ENCODE measurements at places on chromosomes 3 and 15. TPM values are rescaled to one million over a fixed set of nuclear protein-coding genes. Genes with fewer than 3 reads are reported as not detected.
A peak's percentile ranks its signal among the peaks of the same experiment; 100 is the strongest.

GRCh38 chr3:136544532-136544931 lies 207.6 kb downstream of the STAG1 start:
- H3K4me1 ChIP-seq: no peaks in the 10 kb centered on the region
- no peaks in the 10 kb centered on the region for H3K27me3 ChIP-seq
- DNase-seq: no peak
- H3K27ac ChIP-seq: no peak overlapping the region
- no peak overlapping the region for H3K4me3 ChIP-seq

Gene ONECUT1
- total RNA-seq: not detected

DNA sequence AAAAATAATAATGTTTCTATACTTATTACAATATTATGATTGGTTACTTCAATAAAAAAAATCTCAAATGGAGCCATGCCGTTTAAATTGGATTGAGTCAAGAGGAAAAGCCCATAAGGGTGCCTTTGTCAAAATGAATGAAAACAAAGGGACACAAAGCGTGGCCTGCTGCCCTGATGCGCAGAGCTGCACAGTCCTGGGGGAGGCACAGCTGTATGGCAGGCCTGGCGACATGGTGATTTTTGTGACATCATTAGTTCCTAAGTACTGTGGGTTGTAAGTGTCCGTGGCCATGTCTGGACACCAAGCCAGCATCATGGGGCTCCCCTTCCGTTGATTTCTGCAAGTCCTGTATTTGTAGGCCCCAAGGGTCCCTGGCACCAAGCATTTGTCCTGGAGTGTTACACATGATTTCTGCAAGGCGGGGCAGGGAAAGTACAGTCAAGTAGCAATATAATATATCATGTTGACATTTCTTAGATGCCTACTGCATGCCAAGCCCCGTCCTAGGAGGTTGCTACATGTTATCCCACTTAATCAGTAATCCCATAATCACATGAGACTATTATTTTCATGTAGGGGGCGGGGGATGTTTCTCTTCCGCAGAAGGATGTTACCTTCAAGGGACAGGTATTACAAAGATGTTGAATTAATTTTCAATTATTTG lies 59.7 kb downstream of the GHSR start:
- H3K4me3 ChIP-seq: no peak overlapping the region
- H3K4me1 ChIP-seq: peaks cover 3% of the 10 kb centered on the region
- no peak for DNase-seq
- H3K36me3 ChIP-seq: peaks cover 5% of the 10 kb centered on the region

DNA sequence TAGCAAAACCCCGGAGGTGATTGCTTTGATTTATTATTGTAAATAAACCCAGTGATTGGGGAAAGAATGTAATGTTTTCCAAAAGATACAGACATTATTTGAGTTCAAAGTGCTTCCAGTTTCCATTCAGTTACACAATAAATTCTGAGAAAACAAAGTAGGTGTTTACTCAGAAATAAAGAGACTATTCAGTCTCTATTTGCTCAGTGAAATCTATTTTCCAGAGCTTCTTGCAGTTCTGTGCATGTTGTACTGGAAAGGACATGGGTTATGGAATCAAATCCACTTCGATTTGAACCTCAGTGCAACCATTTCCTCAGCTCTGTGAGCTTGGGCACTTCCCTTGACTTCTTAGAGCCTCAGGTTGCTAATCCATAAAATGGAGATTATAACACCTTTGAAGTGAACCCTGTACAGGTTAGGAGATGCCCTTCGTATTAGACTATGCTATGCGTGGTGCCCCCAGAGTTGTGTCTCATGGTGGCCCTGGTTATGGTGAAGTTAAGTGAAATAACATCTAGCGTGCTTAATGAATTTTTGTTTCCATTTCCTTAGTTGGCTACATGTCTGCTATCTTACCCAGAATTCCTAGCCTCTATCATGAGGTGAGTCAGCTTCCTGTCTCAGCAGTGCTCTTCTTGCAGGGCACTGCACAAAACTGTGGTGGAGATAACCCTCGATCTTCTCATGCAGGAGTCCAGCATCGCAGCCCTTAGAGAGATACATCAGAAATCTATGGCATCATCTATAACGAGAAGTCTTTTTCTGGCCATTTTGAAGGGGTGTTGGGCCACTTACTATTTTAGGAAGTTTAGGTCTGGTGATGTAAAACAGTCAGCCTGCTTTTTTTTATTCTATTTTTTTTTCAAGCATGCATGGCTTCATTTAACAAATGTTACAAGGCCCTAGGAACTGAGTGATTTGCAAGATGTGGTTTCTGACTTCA lies 97.7 kb downstream of the RPL39L start:
- peak overlapping the region; percentile 65 for H3K4me3 ChIP-seq
- peak overlapping the region; percentile 95 for H3K27ac ChIP-seq
- peaks cover 80% of the 10 kb centered on the region for H3K36me3 ChIP-seq
- H3K4me1 ChIP-seq: peaks cover 74% of the 10 kb centered on the region
- DNase-seq: peak; percentile 79

GRCh38 chr15:69524814-69525213 lies 72.2 kb downstream of the RPLP1 start:
- H3K4me1 ChIP-seq: peaks cover 5% of the 10 kb centered on the region
- H3K27me3 ChIP-seq: peaks cover 11% of the 10 kb centered on the region
- H3K27ac ChIP-seq: no peak overlapping the region
- no peak overlapping the region for H3K4me3 ChIP-seq

DNA sequence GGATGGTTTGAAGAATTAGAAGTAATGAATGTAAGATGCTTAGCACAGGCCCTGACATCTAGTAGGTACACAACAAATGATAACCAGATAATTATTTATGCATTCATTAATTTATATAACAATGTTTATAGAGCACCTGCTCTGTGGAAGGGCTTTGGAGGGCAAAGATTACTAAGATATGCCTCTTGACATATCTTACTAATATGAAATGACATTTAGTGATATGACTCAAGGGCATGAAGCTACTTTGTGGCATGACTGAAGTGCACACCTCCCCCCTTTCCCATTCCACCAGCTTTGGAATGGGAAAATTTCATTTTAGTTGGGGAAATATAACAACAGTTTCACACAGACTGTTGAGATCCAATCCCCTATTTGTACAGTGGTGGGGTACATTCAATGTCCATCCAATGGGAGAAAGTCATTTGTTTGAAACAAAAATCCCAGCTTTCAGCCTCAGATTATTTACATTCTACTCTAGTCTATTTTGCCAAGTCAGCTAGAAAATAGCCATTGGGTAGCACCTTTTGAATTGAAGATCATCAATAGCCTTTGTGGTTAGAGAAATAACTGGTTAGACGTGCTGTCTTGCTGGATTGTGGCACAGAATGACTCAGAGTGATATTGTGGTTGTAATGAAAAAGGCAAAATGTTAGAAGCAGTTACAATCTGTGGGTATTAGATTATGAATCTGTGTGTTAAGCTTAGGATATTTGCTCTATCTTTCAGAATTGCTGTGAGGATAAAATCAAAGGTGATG lies 72.9 kb downstream of the MOBP start:
- DNase-seq: no peak
- peaks cover 5% of the 10 kb centered on the region for H3K27me3 ChIP-seq
- H3K36me3 ChIP-seq: no peaks in the 10 kb centered on the region

DNA sequence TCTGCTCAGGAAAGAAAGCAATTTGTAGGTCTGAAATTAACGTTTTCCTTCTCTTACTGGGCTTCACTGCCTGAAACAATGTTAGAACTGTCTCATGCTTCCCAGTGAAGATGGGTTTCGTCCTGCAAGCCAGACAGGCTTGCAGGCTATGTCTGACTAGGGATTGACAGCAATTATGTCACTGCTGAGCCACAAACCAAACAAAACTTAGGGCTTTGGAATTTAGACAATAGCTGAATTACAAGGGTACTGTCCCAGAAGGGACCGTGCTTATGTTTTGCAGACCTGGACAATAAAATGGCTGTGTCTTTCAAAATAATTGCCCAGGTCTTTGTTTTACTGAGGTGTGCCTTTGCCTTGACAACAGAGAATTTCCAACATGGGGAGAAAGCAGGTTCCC lies 46.3 kb upstream of the CCDC80 start:
- peaks cover 14% of the 10 kb centered on the region for H3K4me1 ChIP-seq
- no peaks in the 10 kb centered on the region for H3K36me3 ChIP-seq
- no peak overlapping the region for H3K27ac ChIP-seq
- no peak for DNase-seq

Gene XYLB
- total RNA-seq: 5.3 TPM

Gene TEX55
- not detected for total RNA-seq

Gene KNG1
- total RNA-seq: not detected

GRCh38 chr15:70947351-70948335 lies 55.0 kb downstream of the LRRC49 start:
- no peaks in the 10 kb centered on the region for H3K4me1 ChIP-seq
- H3K27me3 ChIP-seq: peaks cover 6% of the 10 kb centered on the region
- no peak for DNase-seq
- no peak overlapping the region for H3K27ac ChIP-seq
- no peaks in the 10 kb centered on the region for H3K36me3 ChIP-seq

Gene CDHR4
- not detected for total RNA-seq

Gene MEGF11
- not detected for total RNA-seq

GRCh38 chr3:55252921-55253320 lies 234.2 kb downstream of the WNT5A start:
- H3K4me3 ChIP-seq: no peak overlapping the region
- H3K36me3 ChIP-seq: no peaks in the 10 kb centered on the region
- DNase-seq: no peak
- no peak overlapping the region for H3K27ac ChIP-seq
- H3K27me3 ChIP-seq: no peaks in the 10 kb centered on the region

GRCh38 chr15:25733036-25733855 lies 129.9 kb downstream of the ATP10A start:
- no peak overlapping the region for H3K27ac ChIP-seq
- H3K4me1 ChIP-seq: peaks cover 6% of the 10 kb centered on the region
- H3K4me3 ChIP-seq: no peak overlapping the region
- no peak for DNase-seq

Gene VWA5B2
- total RNA-seq: not detected

GRCh38 chr15:74754593-74755215 lies 6.1 kb downstream of the CYP1A2 start:
- peaks cover 5% of the 10 kb centered on the region for H3K27me3 ChIP-seq
- no peak overlapping the region for H3K27ac ChIP-seq
- H3K4me1 ChIP-seq: no peaks in the 10 kb centered on the region
- H3K36me3 ChIP-seq: no peaks in the 10 kb centered on the region

Gene CFAP100
- total RNA-seq: not detected

Gene B3GALNT1
- total RNA-seq: 19.7 TPM

DNA sequence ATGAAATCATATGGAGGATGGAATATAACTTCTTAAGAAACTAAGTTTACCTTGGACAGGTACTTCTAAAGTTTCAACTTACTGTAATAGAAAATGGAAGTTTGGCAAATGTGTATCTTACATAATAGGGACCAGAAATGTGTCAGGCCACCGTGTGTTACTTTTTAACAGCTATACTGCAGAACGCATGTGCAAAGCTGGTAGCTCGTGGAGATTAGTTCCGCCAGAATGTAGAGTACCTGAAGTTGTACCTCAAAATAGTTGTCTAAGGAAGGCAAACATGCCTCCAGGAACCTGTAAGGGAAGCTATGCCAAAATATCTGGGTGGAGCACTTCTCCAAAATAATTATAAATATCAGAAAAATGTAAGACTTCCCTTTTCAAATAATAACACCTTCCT lies 920.6 kb downstream of the ROBO1 start:
- no peaks in the 10 kb centered on the region for H3K36me3 ChIP-seq
- no peak overlapping the region for H3K27ac ChIP-seq
- H3K27me3 ChIP-seq: no peaks in the 10 kb centered on the region

Gene CHCHD6
- 5.1 TPM for total RNA-seq

Gene HACD2
- 20.7 TPM for total RNA-seq

Gene RAMAC
- 27.0 TPM for total RNA-seq

Gene ROPN1
- total RNA-seq: not detected

- peaks cover 53% of the 10 kb centered on the region for H3K27me3 ChIP-seq
- H3K27ac ChIP-seq: no peak overlapping the region
- peak overlapping the region; percentile 5 for H3K4me3 ChIP-seq
Observed at GRCh38 chr15:48644827-48645557, 517 bp downstream of the FBN1 start.

- peaks cover 32% of the 10 kb centered on the region for H3K4me1 ChIP-seq
- H3K4me3 ChIP-seq: peak overlapping the region; percentile 42
- DNase-seq: no peak
- peak overlapping the region; percentile 89 for H3K27ac ChIP-seq
Observed at GRCh38 chr3:52121464-52121805, 32.8 kb downstream of the POC1A start.

GRCh38 chr3:123261666-123262065 lies 59.9 kb downstream of the SEC22A start:
- DNase-seq: no peak
- peaks cover 9% of the 10 kb centered on the region for H3K4me1 ChIP-seq
- H3K36me3 ChIP-seq: peaks cover 17% of the 10 kb centered on the region
- no peaks in the 10 kb centered on the region for H3K27me3 ChIP-seq
- no peak overlapping the region for H3K27ac ChIP-seq

DNA sequence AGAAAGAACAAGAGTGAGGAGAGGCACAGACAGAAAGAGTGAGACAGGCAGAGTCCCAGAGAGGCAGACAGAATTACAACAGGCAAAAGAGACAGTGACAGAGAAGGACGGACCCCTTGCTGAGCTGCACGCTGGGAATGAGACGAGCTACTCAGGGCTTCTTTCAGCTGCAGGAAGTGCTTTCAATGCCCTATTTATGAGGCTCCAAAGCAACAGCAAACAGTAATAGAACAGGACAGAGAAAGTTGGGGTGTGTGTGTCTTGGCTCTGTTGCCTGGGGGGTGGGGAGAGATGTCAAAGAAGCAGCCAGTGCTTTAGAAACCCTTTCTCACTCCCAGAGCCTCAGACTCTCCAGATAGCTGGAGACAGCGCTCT lies 502 bp upstream of the TIMP4 start:
- no peak overlapping the region for H3K4me3 ChIP-seq
- H3K36me3 ChIP-seq: no peaks in the 10 kb centered on the region
- DNase-seq: no peak
- H3K4me1 ChIP-seq: no peaks in the 10 kb centered on the region
- H3K27me3 ChIP-seq: peaks cover 17% of the 10 kb centered on the region

DNA sequence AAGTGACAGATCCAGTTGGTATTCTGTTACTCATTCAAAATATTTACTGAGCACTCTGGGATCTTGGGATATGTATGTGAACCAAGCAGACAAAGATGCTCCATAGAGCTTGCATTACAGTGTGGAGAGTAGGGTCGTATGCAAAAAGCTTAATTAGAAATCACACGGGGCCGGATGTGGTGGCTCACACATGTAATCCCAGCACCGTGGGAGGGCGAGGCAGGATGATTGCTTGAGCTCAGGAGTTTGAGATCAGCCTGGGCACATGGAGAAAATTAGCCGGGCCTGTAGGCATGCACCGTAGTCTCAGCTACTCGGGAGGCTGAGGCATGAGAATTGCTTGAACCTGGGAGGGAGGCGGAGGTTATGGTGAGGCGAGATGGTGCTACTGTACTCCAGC lies 68.7 kb upstream of the MB21D2 start:
- no peaks in the 10 kb centered on the region for H3K36me3 ChIP-seq
- H3K27ac ChIP-seq: no peak overlapping the region
- peaks cover 5% of the 10 kb centered on the region for H3K27me3 ChIP-seq
- H3K4me1 ChIP-seq: no peaks in the 10 kb centered on the region

DNA sequence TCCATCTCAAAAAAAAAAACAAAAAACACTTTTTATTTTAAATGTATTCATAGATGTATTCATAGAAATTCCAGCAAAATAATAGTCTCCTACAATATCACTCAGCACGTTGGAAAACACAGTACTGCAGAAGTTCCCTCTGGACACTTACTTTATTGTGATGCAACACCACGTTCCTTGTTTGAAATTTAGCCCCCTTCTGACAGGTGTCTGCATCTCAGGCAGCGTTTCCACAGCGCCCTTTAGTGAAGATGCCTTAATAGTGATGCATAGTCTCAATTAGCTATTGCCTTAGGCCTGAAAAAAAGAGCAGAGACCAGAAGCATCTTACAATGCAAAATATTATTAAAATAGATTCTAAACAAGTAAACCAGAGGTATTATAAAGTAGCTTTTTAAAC lies 20.3 kb downstream of the IL12A start:
- no peaks in the 10 kb centered on the region for H3K27me3 ChIP-seq
- no peaks in the 10 kb centered on the region for H3K36me3 ChIP-seq
- no peak overlapping the region for H3K27ac ChIP-seq
- no peak overlapping the region for H3K4me3 ChIP-seq
